Bladder microvascular endothelial cell (primary cell): ENCODE measurements at places on chromosomes 2 and 18. TPM values are rescaled to one million over a fixed set of nuclear protein-coding genes. Genes with fewer than 3 reads are reported as not detected.

The BOLL gene
- total RNA-seq, result not detected in 2 replicates

The CHRNG gene
- total RNA-seq, result not detected in 2 replicates

The KIAA2012 gene
- not detected in 2 replicates for total RNA-seq

The KCNS3 gene
- 0.31 and 0.65 TPM in 2 replicates for total RNA-seq

The IL18RAP gene
- under 0.01 TPM in 1 of 2 replicates, not detected in the other for total RNA-seq

The IL1B gene
- 0.25 and 0.32 TPM in 2 replicates for total RNA-seq

The VWC2L gene
- not detected in 2 replicates for total RNA-seq

The DGUOK gene
- total RNA-seq, result 21.0 and 22.3 TPM in 2 replicates

The ST6GAL2 gene
- total RNA-seq, result 0.25 TPM in 1 of 2 replicates, not detected in the other

The CEP68 gene
- 24.8 and 35.6 TPM in 2 replicates for total RNA-seq
